ENCODE measurements at places on chromosomes 7 and 10.

GRCh38 chr10:131574707-131575430 is 263.3 kb upstream of the TCERG1L start:
- no peak for DNase-seq

DNA sequence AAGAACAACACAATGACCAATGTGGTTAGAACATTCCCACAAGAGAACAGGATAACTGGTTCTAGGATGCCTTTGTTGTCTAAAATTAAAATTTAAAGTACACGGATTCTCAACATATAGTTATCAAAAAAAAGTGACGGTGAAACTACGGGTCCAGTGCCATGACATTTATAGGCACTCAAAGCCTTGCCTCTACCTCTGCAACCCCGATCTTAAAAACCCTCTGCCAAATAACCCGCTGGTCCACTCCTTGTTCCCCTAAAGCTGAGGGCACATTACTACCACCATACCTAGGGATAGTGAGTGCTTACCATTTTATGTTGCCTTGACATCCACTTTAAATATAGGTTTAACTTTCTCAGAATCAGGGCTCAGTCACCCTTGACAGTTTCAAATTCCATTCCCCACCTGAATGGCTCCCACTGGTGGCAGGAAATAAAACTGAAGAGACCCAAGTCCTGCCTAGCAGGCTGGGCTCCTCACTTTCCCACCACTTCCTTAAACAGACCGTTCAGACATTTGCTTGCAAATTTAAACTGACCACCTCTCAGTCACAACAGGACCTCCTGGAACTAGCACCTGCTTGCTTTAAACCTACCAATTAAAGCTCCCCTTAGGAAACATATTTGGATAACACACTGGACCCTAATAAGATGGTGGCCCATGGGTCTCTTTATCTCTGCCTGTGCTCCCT is 169.9 kb upstream of the ASAH2 start:
- no peak for DNase-seq

DNA sequence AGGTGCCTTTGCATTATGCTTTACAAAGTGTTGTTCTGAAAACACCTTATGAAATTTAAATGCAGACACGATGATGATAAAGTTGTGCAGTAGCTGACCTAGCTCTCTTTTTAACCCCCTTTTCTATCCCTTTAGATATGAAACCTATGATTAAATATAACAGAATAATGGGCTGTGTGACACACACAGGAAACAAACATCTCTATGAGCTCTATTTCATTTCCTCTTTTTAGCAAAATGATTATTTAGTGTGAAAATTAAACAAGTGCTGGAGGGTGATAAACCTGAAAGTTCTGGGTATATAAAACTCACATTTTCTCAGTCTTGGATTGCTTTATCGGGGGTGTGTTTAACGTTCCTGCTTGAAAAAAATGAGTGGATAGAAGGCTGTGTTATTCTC is 1310.5 kb upstream of the CELF2 start:
- DNase-seq, result no peak

DNA sequence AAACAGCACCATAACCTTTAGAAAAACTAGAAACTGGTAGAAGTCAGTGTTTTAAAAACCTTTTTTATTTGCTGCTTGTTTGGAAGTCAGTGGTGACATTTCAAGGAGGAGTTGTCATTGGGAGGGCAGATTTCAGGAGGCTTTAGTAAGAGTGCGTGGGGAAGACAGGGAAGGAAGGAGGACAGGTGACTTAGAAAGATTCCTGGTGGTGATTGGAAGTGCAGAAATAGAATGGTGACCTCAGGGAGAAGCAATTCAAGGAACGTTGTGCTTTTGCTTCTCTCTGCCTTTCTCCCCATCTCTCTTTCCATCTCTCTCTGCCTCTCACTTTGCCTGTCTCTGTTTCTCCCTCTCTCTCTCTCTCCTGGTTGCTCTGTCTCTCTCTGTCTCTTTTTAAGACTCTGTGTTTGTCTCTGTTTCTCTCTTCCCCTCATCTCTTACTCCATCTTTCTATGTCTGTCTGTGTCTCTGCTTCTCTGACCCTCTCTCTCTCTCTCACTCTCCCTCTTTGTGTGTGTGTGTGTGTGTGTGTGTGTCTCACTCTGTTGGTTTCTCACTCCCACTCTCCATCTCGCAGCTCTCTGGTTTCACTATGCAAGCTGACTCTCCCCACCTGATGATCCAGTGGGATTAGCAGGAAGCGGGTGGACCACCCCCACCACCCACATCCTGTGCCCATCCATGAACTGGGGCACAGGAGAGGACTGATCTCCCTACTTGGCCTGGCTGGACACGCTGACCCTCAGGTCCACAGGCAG is 10.9 kb upstream of the PFKP start:
- no peak for DNase-seq

DNA sequence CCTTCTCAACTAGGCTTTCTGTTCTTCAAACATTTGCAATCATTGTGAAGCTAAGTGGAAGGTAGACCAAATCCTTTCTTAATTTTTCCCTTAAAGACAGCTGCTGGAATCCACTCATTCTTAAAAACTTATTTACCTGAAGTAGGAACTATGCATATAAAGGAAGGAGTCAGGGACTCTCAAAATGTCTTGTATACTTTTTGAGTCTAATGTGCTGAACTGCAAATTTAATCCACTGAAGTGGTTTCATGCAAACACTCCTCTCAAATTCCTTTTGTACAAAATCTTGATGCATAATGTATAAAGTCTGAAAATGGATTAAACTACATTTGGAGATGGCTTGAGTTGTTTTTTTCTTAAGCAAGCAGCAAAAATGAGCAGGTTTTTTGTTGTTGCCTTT is 118.0 kb downstream of the CABCOCO1 start:
- no peak for DNase-seq

- DNase-seq, result no peak
These were observed 23.8 kb upstream of the ADD3 start for GRCh38 chr10:109984013-109984412.

DNA sequence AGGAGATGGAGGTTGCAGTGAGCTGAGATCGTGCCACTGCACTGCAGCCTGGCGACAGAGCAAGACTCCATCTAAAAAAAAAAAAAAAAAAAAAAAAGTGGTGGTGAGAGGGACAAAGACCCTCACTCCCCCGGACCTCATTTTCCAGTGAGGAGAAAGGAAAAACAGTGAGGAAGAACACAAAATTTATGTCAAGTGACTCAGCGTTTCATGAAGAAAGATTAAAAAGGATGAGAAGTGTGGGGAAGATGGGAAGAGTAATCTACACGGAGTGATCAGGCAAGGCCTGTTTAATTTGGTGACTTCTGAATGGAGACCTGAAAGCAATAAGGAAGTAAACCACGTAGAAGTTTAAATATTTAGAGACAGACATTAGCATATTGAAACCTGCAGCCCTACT is 7.0 kb downstream of the NUDT5 start:
- DNase-seq, result no peak

GRCh38 chr7:117123311-117123926 is 170.1 kb downstream of the ST7 start:
- DNase-seq, result peak; percentile 10

DNA sequence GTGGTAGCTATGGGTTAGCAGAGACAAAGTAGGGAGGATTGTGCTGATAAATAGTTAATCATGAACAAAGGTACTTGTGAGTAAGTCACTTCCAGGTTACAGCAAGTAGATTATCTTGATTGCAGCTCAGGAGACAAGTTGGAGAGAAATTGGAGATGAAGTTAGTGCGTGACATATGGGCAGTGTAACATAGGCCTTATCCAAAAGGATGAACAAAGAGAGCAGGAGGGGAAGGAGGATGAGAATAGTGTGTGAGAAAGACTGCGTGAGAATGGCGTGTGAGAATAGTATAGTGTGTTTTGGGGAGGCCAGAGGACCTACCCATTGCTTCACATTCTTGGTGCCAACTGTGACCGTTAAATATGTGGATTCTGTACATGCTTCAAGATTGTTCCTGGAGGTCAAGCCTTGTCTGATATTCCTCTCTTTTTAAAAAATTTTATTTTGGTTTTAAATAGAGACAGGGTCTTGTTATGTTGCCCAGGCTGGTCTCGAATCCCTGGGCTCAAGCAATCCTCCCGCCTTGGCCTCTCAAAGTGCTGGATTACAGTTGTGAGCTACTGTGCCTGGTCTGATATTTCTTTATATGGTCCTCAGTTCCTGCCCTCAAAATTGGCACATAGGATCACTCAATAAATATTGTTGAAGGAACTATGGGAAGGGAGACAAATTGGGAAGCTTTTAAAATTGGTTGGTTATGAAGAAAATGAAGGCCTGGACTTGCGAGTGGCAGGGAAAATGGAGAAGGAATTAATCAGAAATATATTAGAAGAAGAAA is 3.2 kb downstream of the VCL start:
- no peak for DNase-seq

DNA sequence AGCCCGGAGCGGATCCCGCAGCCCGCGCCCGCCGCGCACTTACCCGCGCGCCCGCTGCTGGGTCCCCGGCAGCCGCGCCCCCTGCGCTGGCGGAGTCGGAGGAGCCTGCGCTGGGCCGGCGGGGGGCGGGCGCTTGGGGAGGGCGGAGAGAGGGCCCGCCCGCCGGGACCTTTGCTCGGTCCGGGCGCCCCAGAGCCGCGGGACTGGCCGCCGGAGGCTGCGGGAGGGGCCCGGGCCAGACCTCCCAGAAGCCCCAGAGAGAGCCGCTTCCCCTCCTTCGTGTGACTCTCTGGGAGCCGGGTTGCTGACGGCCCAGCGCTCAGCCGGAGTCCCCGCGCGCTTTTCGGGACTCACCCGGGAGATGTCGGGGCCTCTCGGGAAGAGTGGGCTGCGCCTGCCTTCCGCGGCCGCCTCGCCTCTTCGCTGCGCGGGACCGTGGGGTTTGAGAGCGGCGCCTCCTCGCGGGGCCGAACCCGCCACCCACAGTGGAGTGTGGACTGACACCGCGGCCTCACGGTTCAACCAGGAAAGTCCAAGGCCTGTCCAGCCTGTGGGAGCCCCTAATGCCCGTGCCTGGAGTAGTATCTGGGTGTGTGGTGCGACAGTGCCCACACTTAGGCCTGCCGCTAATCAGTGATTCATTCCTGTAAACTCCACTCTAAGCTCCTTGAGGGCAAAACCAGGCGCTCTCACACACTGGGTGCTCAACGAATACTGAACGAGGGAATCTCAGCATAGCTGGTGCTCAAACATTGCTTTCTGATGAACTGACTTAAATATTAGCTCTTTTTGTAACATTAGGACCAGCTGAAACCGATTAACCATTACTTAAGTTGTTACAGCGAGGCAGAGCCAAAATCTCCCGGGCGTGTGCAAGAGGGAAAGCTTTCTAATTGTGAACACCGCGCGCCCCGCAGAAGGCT is at the start of gene GSDME:
Gene GSDME, minus strand, starts transcription at position 112 of the 923 bp plus-strand sequence. CDS start 7,690 bp downstream, outside the sequence.
- no peak for DNase-seq

DNA sequence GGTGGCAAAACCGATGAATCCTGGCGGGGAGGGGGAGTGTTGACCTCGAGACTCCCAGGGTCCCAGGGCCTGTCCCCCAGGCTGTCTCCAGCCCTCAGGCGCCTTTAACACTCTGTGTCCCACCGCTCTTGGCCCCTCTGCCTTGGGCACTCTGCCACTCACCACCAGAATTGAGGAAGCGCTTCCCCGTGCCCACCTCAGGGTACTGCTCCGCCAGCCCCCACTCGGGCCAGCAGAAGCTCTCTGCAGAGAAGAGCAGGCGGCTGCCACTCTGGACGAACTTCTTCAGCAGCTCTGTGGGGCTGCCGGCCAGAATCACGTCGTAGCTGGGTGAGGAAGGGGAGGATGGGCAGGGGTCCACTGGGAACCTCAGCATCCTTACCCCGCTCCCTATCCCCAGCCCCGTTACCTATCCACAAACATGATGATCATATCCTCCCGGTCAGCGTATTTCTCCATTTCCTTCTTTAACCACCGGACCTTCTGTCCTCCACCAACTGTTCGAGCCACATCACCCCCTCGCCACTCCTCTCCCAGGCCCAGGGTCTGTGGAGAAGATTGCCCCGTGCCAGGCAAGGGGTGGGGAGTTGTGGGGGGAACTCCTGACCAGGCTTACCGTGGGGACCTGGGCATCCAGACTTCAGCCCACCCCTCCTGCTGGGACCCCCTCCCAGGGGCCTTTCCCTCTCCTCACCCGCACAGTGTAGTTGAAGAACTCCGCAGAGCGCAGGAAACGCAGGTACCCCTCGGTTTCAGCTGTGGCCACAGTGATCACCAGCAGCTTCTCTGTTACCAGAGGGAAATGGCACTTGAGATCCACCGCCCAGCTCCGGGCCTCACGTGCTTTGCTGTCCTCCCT is 1.2 kb downstream of the PLOD3 start:
- DNase-seq, result no peak

DNA sequence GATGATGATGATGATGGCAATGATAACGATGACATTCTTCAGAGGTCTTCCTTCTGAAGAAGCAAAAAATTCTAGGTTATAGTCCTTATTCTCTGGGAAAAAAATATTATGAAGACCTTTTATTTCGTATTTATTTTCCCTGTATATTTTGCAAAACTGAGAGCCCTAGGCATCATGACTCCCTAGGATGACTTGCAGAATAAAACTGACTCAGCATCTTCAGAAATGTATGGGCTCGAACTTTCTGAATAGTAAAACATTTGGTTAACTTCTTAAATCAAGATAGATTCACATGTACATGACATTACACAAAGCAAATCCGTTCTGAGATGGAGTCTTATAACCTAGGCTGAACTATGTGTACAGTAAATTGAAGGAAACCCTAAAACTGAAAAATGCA is 29.4 kb downstream of the DKK1 start:
- DNase-seq, result no peak

GRCh38 chr7:37901236-37901827 is 15.3 kb downstream of the SFRP4 start:
- peak; percentile 16 for DNase-seq

DNA sequence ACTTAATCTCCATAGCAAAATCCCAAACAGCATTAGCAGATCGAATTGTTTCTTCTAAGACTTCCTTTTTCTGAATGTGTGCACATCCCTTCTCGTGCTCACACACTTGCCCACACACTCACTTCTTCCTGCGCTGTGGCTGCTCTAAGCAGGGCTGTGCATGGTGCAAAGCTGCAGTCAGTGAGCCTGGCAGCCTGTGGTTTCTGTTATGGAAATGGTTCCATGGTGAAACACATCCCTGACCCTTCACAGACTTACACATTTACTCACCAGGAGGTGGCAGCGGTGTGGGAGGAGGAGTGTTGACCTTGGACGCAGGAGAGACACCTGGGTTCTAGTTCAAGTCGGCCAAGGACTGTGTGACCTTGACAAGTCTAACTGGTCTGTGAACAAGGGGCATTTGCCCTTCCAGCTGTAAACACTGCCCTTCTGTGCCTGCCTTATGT is 24.9 kb downstream of the MTURN start:
- DNase-seq, result peak; percentile 70

GRCh38 chr7:55400191-55400590 is 35.1 kb downstream of the LANCL2 start:
- DNase-seq, result no peak

GRCh38 chr10:103717341-103718246 is 137.8 kb downstream of the SH3PXD2A start:
- no peak for DNase-seq

GRCh38 chr7:50092579-50093491 is at the start of gene ZPBP:
ZPBP (minus strand) TSS chr7:50093246; CDS start chr7:50093194, 52 bp downstream.
- peak; percentile 51 for DNase-seq

Measured in NCI-H1092 treated with DMSO at 0.1 percent for 48 hours (cell line).